ENCODE measurements at places on chromosomes 11 and 22.

- DNase-seq: no peak
Observed at GRCh38 chr11:130489716-130490115, 41.3 kb downstream of the ADAMTS15 start.

DNA sequence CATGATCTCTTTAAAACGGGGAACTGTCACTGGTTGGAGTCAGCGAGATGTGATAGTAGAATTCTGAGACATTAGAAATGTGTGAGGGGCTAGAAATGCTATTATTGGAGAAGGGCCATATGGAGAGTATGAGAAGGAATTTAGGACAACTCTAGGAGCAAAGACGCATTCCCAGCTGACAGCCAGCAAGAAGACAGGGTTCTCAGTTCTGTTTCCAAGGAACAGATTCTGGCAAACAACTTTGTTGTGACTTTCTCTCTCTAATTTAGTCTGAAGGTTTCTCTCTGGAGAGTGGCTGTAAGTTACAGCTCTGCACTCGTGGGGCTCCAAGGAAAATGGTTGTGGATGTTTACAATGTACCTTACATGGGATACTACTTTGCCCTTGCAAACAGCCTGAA lies 876.3 kb downstream of the FAM181B start:
- DNase-seq: no peak

DNA sequence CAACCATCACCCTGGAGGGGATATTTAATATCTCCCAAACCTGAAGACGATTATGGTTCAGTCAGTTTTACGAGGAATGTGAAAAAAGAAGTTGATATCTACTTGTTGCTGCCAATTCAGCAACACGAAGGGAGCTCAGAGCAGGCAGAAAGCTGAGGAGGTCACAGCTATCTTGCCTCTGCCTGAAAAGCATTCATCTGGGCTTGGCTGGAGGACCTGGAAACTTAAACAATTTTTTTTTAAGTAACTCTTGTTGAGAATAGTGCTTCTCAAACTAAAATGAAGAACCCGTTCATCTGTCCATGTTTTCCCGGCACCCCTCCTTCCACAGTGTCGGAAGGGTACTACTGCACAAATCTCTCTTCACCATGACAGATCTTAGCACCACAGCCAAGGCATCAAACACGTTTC lies 98.9 kb downstream of the MICAL3 start:
- DNase-seq: no peak

DNA sequence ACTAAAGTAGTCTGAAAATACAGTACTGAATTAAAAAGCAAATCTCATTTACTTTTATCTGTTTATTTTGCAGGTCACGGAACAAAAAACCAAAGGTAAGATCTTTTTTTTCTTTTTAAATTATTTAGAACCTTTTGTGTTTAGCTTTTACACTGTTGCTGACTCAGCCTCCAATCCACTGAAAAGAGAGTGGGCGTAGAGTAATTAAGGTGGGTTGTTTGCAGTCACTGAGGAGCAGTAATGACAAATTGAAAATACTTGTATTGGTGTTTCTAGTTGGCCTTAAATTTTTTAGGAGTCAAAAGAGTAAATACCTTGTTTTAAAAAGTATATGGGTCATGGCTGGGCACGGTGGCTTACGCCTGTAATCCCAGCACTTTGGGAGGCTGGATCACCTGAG lies 73.4 kb downstream of the TNRC6B start:
- DNase-seq: no peak

DNA sequence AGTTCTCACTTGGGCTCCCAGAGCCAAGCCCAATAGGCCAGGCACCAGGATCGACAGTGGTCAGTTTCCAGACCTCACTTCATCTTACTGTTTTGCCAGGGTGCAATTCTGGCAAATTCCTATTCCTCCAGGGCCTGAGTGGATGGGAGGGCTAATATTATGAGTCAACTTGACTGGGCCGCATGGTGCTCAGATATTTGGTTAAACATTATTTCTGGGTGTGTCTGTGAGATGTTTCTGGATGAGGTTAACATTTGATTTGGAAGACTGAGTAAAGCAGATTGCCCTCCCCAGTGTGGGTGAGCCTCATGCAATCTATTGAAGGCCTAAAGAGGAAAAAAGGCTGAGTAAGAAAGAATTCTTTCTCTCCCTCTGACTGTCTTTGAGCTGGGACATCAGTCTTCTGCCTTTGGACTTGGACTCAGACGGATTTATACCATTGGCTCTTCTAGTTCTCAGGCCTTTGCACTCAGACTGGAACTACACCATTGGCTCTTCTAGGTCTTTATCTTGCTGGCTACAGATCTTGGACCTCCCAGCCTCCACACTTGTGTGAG lies 132.9 kb upstream of the ZBED5 start:
- no peak for DNase-seq

DNA sequence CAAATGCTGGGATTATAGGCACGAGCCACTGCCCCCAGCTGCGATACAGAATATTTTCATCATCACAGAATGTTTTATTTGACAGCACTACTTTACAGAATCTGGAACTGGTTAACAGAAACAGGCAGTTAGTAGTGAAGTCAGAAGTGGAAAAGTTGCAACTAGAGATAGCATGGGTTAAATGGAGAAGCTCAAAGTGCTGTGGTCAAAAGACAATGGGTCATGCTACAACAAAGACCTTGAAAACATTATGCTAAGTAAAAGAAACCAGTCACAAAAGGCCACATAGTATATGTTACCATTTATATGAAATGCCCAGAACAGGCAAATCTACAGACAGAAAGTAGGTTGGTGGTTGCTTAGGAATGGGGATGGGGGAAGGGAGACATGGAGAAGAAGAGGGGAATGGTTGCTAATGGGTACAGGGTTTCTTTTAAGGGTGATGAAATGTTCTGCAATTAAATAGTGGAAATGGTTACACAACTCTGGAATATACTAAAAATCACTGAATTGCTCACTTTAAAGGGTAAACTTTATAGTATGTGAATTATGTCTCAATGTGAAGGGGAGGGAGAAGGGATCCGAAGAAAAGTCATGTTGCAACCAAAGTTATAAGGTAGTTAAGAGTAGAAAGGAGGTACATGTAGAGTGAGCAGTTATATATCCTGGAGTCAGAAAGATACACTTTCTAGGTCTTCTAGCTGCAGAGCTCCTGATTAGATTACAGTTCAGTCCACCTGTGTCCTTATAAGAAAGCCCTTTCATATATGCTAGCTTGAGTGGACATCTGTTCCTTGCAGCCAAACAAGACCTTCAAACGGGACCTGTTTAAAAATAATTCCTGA lies 46.3 kb upstream of the RAPSN start:
- no peak for DNase-seq

DNA sequence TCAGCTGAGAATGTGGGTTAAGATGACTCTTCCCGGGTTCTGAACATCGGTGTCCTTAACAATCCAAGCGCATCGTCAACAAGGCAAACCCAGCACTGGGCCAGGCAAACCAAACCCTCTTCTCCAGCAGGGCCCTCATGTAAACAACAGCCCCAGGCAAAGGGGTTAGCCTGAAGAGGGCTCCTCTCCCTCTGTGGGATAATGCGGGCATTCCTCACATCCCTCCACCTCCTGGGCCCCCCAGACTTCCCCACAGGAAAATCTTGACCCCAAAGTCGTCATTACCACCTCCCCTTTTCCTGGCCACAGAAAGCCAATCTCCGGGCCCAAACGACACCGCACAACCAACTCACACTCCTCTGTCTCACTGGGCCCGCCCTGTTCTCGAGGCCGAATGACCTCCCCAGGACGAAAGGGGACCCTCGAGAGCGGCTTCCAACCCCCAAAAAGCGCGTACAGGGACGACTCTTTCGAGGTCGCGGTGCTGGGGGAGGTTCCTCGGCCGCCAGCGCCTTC lies 566 bp downstream of the DDB1 start:
- DNase-seq: no peak

DNA sequence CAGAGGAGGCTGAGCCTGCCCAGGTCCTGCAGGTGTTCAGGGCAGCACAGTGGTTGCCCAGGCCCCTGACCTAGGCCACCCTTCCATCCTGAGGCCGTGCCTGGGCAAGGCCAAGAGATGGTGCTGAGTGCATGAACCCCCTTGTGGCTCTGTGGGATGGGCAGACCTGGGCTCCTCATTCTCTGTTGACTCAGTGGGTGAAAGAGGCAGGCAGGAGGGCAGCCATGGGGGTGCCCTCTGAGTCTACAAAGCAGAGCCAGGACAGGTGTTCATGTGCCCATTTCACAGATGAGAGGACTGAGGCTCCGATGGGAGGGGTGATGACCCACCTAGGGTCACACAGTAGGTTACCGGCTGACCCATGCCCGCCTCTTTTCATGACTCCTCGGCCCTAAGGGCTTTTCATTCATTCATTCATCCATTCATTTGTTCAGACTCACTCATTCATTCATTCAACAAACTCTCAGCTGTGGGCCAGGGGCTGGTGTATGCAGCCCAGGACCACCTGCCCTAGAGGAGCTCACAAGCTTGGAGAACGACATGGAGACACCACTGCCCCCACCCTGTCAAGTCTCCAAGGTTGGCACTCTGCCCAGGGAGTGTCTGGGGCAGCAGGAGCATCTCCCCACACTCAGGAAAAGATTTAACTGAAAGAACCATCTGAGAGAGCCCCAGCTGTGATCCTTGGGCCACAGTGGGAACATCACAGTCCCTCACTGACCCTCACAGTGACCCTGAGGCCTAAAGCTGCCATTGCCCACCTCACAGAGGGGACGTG lies 40.5 kb downstream of the IGLL5 start:
- no peak for DNase-seq

DNA sequence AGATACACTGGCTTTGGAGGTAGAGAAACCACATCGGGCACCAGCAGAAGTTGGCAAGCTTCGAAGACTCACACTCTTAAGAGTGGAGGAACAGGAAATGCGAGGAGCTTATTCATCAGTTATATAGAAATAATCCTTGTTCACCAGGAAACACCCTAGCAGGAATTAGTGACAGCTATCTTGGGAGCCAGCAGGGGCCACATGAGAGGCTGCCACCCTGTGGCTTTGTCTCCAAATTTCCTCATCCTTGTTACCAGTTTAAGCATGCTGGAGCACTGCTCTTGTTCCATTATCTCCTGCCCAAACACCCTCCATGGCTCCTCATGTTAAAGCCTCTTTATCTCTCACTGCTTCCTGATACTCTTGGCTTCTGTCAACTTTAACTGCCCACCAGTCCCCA lies 131.0 kb downstream of the PLEKHA7 start:
- peak; percentile 8 for DNase-seq

GRCh38 chr11:1302041-1302460 lies 7.4 kb downstream of the TOLLIP start:
- no peak for DNase-seq

GRCh38 chr11:9851366-9851765 lies 187.5 kb downstream of the SWAP70 start:
- DNase-seq: no peak

All from hippocampal formation (tissue), 2 donors.